HepG2 (cell line): ENCODE measurements at places on chromosomes 6 and 20.
A peak's percentile ranks its signal among the peaks of the same experiment; 100 is the strongest.

- no peak for DNase-seq
Observed at GRCh38 chr20:34517114-34517505, 888 bp downstream of the DYNLRB1 start.

GRCh38 chr6:135116571-135116970 is 61.9 kb upstream of the HBS1L start:
- no peak for DNase-seq

- DNase-seq, result no peak
Observed at GRCh38 chr6:82862543-82862942, 203.1 kb downstream of the UBE3D start.

DNA sequence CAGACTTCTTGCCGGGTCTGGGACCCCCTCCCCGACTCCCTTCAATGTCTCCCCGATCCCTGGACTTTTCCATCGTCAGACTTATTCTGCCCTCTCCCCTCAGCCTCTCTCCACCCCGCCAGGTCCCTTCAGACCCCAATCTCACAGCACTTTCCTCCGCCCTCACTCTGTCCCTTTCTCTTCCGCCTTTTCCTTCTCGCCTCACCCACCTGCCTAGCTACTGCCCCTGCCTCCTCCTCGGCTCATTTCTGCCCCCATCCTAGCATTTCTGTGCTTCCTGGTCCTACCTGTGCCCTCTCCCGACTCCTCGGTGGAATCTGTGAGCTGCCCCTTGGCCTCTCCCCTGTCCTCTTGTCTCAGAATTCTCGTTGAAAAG is 616 bp downstream of the CHMP4B start:
- no peak for DNase-seq

- DNase-seq, result no peak
Observed at GRCh38 chr6:131215219-131215618, 80.0 kb downstream of the AKAP7 start.

DNA sequence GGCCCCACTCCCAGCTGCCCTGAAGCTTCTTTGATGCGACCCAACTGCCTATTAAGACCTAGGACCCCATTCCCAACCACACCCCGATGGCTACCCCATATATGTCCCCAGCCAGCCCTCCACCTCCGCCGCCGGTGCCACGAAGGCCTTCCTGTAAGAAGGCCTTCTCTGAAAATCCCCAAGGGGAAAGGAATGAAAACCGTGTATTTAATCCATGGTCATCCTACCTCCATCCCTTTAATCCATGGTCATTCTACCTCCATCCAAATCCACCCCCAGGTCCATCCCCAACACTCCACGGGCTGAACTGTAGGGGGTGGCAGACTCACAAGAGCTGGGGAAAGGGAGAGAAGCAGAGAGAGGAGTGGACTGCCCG is 545 bp upstream of the VSX1 start:
- no peak for DNase-seq

DNA sequence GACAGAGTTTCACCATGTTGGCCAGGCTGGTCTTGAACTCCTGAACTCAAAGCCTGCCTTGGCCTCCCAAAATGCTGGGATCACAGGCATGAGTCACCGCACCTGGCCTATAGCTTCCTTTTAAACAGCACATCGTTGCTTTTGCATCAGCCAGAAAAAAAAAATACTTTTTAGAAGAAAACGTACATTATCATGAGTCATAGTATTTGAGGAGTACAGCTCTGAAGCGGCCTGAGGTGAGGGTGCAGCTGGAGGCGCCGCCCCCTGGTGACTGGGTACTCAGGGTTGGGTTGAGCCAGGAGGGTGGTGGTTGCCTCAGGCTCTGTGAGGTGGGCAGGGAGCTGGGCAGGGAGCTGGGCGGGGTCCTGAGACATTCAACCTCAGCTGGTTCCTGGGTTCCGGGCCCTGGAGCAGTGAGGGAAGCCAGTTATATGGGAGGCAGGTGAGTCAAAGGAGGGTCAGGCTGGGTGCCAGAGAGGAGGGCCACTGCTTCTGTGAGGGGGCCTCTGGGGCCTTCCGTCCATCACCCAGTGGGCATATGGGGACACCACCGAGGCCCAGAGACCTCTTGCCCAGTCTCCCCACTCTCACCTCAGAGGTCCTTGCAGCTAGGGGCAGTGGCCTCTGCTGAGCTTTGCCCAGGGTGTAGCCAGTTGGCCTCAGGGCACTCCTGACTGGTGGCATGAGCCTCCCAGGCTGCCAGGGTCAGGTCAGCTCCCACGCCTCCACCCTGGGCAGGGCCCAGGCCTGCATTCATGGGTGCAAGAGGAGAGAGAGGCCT is 11.7 kb upstream of the ID1 start:
- DNase-seq, result peak; percentile 95
